ENCODE measurements at places on chromosomes 4 and X. TPM values are rescaled to one million over a fixed set of nuclear protein-coding genes. Genes with fewer than 3 reads are reported as not detected.

GRCh38 chr4:109873791-109874514 is 26.0 kb downstream of the LRIT3 start:
- DNase-seq: no peak

DNA sequence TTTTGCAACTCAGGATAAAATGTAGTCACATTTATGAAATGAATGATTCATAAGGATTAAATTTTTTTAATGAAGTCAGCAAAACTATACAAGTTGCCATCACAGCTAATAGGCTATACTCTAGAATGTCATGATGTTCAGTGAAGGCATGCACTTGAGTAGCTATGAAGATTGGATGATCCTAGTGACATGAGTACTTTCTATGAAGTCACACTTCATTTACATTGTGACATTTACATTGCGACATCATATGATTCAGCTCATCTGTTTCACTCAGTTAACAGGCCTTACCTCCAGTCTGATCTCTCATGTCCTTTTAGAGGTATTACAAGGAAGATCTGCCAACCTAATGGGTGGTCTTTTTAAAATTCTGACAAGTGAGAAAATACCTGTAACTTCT is 82.7 kb upstream of the FGF13 start:
- no peak for DNase-seq

GRCh38 chr4:2295900-2296442 is 34.1 kb upstream of the MXD4 start:
- DNase-seq: no peak

DNA sequence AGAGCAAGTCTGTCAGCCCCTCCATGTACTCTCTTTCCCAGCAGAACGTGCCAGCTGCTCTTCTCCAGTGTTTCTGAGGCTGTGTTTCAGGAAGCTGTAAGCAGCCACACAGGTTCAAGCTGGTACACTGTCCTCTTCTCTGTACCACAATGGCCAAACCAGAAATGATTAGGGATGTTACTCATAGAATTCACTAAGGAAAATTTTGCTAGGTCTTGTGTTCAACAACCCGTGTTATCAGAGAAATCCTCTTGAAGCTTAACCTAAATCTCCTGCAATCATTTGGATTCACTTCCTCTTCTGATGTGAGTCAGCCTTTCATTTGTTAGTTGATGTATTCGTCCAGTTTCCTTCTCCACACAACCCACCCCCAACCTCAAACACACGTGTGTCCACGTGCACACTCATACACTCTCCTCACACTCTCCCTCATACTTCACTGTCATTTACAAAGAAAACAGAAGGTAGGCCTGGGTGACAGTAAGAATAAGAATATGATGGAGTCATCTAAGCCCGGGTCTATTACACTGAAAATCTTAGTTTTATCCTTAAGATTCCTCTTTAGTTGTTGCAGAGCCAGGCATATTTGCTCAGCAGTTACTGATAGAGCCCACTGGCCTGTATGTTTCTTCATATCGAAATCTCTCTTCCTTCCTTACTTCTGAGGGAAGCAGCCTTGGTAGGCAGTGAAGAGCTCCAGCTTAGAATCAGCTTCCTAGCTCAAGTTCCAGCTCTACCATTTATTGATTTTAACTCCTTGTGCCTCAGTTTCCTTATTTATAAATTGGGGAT is 63.4 kb downstream of the DCUN1D4 start:
- no peak for DNase-seq

DNA sequence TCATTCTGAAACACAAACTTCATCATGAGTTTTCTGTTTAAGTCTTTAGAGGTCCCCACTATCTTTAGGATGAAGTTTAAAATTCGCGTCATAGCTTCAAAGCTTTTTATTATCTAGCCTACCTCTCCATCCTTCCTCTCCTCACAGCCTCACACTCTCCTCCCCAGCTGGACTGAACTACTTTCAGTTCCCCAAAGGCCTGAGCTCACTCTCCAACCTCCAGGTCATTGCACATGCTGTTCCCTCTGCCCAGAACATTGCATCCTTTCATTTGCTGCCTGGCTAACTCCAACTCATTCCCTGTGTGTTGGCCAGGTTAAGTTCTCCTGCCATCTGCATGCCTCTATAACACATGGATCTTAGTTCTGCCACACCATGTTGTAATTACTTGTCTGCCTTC is 2.9 kb upstream of the OTUD5 start:
- no peak for DNase-seq

DNA sequence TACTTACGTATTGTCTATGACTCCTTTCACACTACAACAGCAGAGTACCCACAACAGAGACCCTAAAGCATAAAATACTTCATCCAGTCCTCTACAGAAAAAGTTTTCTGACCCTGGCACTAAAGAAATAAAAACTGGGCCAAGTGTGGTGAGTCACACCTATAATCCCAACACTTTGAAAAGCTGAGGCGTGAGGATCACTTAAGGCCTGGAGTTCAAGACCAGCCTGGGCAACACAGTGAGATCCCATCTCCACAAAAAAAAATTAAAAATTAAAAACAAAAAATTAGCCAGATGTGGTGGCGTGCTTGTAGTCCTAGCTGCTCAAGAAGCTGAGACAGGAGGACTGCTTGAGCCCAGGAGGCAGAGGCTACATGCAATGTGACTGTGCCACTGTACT is 66.9 kb downstream of the WDFY3 start:
- no peak for DNase-seq

- DNase-seq: no peak
These were observed 128.1 kb downstream of the PTTG2 start for GRCh38 chr4:38088321-38088720.

DNA sequence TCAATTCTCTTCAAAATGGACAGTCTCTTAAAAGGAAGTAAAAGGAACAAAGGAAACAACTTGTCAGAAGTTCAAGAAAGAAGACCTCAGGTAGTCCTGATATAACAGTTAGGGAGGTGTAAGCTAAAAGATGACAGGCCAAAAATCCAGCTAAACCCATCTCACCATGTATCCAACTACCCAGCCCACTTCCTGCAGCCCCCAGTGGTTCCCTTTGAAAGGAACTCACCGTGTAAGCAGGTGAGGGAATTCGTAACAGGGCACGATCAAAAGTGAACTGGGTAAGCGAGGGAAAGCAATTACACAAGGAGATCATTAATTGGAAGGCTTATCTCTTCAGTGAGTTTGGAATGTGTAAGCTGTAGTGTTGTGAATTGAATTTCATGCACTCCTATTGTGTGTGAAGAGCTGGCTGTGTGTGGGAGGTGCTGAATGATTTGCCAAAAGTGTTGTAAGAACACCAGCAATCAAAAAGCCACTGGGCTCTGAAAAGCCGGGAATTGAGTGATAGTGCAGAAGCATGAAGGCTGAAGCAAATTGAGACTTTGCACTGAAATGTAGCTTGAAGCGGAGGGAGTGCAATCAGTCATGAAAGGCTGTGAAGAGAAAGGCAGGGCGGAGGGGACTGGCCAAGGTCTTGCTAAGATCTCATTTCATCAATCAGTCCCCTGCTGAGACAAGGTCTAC is 914.2 kb upstream of the LCORL start:
- DNase-seq: no peak

GRCh38 chrX:75596178-75596577 is 73.3 kb upstream of the ZDHHC15 start:
- no peak for DNase-seq

GRCh38 chrX:850471-850916 is 219.9 kb downstream of the SHOX start:
- DNase-seq: no peak

DNA sequence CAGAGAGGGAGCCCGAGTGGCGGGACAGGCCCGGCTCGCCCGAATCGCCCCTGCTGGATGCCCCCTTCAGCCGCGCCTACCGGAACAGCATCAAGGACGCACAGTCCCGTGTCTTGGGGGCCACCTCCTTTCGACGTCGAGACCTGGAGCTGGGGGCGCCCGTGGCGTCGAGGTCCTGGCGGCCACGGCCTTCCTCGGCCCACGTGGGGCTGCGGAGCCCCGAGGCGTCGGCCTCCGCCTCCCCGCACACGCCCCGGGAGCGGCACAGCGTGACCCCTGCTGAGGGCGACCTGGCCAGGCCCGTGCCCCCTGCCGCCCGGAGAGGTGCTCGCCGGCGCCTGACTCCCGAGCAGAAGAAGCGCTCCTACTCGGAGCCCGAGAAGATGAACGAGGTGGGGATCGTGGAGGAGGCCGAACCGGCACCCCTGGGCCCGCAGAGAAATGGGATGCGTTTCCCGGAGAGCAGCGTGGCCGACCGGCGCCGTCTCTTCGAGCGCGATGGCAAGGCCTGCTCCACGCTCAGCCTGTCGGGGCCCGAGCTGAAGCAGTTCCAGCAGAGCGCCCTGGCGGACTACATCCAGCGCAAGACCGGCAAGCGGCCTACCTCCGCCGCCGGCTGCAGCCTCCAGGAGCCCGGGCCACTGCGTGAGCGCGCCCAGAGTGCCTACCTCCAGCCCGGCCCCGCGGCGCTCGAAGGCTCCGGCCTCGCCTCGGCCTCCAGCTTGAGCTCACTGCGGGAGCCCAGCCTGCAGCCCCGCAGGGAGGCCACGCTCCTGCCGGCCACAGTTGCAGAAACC is 156.9 kb downstream of the SOWAHB start:
- no peak for DNase-seq

DNA sequence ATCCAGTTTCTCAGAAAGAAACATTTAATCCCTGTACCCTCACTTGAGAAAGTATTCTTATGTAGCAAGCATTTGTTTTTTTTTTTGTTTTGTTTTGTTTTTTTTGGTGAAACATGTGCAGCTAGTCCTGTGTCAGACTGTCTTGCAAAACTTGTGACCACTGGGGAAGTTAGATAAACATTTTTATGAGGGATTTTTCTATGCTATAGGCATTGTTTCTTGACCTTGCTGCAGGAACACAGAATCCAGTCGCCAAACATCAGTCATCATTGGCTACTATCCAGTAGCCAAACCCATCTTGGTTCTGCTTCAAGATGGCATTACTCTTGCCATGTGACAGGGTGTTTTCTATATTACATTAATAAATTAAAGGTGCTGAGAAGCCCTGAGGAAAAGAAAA is 7.7 kb upstream of the MAPK10 start:
- DNase-seq: no peak

GRCh38 chrX:80816051-80816450 is 6.4 kb upstream of the BRWD3 start:
- DNase-seq: no peak

DNA sequence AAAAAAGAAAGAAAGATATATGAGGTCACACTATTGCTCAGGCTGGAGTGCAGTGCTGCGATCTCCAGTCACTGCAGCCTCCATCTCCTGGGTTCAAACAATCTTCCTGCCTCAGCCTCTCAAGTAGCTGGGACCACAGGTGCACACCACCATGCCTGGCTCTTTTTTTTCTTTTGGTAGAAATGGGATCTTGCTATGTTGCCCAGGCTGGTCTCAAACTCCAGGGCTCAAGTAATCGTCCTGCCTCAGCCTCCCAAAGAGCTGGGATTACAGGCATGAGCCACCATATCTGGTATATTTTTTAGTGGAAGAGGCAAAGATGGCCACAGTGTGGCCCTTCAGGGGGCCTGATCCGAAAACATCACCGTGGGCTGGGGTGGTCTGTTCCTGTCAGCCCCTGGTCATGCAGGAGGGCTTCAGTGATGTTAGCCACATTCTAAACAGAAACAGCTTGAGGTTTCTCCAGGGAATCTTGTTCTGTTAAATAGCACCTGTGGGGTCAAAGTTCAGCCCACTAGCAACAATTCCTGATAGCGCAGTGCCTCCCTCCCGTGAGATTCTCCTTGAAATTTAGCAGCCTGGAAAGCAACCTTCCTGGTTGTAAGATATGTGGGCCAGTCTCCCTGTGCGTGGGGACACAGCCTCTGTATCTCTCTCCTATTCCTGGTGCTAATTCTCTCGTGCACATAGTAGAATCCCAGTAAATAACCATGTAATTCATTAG is 7.3 kb upstream of the DHRSX start:
- DNase-seq: no peak

GRCh38 chrX:155535866-155536265 is 76.9 kb downstream of the TMLHE start:
- DNase-seq: no peak

- no peak for DNase-seq
These were observed 186.4 kb downstream of the DCTD start for GRCh38 chr4:182730791-182731190.

GRCh38 chr4:76305971-76306881 is at the start of gene STBD1:
STBD1 (plus strand) TSS chr4:76306733; CDS start chr4:76306770, 37 bp downstream.
- peak; percentile 80 for DNase-seq

DNA sequence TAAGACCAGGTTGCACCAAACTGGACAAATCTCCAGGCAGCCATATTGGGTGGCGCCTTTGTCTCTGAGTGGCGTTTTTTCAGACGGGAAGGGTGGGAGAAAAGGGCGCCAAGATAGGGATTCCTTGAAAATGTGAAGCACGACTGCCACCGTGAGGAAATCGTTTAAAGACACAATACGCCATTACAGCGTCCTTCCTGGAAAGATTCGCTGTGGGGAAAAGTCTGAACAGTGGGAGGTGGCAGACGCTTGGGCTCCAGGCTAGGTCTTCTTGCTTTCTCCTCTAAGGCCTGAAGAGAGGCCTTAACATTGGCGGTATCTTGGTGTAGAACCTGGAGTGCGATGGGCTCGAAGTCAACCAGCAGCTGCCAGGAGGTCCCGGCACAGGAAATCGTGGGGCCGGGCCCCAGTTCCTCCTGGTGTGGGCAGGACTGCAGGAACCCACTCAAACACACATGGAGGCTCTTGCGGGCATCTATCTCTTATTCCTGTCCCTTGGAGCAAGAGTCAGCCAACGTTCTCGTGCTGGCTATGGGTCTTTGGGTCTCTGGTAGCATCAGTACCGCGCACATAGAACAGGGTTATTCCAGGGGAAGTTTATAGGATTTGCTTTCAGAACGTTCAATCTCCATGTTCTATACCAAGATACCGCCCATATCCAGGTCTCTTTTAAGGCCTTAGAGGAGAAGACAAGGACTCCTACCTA is 208.8 kb downstream of the OR13H1 start:
- DNase-seq: peak; percentile 91

GRCh38 chr4:78428996-78429395 is 122.6 kb upstream of the ANXA3 start:
- DNase-seq: no peak

GRCh38 chr4:41686893-41687292 is 61.6 kb downstream of the PHOX2B start:
- DNase-seq: no peak

DNA sequence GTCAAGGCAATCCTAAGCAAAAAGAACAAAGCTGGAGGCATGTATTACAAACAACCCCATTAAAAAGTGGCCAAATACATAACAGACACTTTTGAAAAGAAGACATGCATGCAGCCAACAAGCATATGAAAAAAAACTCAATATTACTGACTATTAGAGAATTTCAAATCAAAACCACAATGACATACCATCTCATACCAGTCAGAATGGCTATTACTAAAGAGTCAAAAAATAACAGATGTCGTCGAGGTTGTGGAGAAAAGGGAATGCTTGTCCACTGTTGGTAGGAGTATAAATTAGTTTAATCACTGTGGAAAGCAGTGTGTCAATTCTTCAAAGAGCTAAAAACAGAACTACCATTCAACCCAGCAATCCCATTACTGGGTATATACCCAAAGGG is 604.6 kb upstream of the GRIA3 start:
- no peak for DNase-seq

PDE6B gene
- total RNA-seq: 8.6 TPM

MAOB gene
- total RNA-seq: 40.9 TPM

ACE2 gene
- 169 TPM for total RNA-seq

TMEM164 gene
- total RNA-seq: 45.8 TPM
